Brain microvascular endothelial cell (primary cell): ENCODE measurements at places on chromosomes 11 and 22.

DNA sequence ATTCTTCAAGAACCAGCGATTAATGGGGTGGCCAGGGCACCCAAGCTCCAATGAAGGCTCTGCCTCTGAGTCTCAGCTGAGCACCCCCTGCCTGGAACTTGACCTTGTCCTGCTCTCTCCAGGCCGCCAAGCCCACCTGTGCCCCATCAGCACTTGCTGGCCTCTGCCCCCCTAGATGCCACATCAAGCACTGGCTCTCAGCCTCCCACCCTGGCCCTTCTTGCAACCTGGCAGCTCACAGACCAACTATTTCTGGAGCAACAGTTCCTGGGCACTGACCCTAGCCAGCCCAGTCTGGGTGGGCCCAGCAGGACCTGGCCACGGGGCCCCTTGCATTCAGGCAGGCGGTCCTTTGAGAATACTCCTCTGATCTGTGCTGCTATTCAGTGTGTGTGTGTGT lies 98.8 kb upstream of the PITPNB start:
- no peak for DNase-seq

DNA sequence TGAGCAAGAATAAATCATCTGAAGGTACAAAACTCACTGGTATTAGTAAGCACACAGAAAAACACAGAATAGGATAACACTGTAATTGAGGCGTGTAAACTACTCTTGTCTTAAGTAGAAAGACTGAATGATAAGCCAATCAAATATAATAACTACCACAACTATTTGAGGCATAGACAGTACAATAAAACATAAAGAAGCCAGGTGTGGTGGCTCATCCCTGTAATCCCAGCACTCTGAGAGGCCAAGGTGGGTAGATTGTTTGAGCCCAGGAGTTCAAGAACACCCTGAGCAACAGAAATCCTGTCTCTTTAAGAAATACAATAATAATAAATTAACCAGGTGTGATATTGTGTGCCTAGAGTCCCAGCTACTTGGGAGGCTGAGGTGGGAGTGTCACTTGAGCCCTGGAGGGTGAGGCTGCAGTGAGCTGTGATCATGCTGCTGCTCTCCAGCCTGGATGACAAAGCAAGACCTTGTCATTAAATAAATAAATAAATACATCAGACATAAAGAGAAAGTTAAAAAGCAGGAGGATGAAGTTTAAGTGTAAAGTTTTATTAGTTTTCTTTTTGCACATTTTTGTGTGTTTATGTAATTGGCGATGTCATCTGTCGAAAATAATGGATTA lies 390.6 kb downstream of the DYNC2H1 start:
- DNase-seq = peak; percentile 17

DNA sequence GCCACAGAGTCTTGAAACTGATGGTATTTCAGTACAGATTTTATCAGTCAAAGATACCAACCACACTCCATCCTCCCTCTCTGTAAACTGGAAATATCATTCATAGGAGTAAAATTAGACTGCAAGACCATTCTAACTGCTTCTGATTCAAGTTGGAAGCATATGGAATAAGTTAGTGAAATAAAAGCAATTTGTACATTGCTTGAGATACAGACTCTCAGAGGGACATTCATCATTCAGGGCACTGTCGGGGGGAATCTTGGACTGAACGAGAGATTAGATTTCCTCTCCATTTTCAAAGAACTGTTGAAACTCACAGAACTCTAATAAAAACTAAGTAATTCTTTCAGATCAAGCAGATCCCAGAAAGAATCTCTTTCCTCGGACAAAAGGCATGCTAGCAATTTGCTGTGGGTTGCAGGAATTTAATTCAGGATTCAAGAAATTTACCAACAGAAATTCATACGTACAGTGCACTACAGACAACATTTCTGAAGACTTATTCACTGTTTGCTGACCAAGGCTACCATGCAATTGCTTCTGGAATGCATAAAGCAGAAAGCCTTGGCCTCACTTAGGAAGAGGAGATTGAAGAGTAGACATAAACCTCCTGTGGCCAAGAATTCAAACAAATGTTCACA lies 34.1 kb downstream of the PAMR1 start:
- peak; percentile 85 for DNase-seq

DNA sequence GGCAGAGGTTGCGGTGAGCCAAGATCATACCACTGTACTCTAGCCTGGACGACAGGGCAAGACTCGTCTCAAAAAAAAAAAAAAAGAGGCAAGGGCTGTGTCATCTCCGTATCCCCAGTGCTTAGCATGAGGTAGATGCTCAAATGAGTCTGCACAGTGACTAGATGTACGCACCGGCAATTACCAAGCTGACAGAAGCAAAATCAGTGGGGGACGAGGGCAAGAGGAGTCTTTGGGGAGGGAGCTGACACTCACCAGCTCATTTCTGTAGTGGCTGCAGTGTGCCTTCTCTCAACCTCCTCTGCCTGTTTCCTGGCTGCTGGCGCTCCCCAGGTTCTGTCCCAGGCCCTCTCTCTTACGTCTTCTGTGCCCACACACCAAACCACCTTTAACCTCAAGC lies 69.9 kb downstream of the PACSIN2 start:
- DNase-seq = no peak

GRCh38 chr22:28346308-28346707 lies 333.3 kb downstream of the TTC28 start:
- DNase-seq = no peak

GRCh38 chr11:121886996-121887395 lies 229.0 kb downstream of the BLID start:
- DNase-seq = no peak
